ENCODE measurements at places on chromosomes 12 and 14.

DNA sequence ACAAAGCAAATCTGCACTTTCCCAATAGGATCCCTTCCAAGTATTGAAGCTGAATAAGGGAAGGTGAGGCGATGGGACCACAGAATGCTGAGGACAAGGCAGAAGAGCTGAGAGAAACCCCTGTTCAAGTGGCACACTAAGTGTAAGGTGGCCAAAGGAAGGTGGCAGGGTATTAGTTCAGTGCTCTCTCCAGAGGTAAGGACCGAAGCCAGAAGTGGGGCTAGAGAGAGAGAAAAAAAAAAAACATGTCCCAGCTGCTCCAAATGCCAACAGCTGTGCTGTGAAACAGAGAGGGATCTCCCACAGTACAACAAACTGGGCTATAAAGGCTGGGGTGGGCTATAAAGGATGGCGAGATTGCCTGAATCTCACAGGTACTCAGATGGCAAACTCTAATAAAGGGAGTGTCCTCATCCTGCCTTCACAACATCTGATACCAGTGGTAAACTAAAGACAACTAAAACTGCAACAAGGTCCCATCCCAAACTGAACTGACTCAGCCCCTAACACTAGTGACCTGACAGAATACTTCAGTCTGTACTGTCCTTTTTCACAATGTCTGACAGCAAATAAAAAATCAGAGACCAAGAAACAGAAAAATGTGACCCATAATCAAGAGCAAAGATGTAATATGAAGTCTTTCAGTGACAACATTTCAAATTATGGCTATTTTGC lies 47.9 kb downstream of the CDK17 start:
- no peak for DNase-seq

DNA sequence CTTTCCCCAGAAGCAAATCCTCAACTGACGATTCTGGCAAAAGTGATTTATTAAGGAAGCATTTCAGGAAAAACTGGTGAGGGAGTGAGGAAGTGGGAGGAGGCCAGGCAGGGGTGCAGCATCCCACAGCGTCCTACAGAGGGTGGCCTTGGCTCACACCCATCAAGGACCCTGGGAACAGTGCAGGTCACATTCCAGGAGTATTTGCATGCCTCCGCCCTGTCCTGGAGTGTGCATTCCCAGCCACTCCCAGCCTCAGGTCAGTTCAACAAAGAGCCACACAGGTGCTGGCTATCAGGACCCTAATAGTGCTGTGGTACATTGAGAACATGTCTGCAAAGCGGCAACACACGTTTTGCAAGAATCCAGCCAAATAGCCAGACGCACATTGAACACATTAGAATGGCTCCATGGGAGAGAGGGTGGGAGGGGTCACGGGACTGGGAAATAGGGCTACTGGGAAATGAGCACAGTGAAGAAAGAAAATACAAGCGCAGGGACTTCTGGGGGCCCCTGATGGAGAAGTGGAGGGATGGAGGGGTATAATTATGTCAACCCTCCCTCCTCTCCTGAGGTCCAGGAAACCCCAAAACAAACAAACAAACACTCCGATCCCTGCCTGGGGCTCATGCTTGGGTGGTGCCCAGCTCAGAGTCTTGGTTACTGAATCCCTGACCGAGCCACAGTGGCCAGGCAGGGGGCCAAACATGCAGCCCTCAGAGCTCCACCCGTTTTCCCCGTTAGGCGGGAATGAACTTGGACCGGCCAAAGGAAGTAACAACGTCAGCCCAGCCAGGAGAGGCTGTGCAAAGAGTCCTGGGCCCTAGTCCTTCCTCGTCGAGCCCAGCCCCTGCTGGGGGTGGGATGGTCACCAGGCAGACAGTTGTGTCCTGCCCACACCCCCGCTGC lies 36.5 kb downstream of the CMKLR1 start:
- DNase-seq: no peak

DNA sequence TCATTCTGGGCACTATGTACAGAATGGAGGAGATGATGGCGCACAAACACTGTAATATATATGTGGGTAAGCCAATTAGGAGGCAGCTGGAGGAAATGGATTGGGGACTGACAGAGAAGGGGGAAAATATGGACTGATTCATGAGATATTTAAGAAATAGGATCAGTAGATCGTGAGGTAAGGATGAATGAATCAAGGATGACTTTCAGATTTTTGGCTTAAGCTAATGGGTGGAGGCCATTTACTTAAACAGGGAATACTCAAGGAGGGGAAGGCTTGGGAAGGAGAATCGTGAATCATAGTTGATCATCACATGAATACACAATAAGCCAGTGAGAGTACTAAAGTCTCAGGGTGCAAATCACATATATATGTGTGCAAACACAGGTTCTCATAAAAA lies 11.2 kb upstream of the GNPNAT1 start:
- DNase-seq: no peak

- no peak for DNase-seq
These were observed 53.3 kb downstream of the IRAK3 start for GRCh38 chr12:66242311-66242710.

- DNase-seq: no peak
These were observed 24.3 kb downstream of the DDX24 start for GRCh38 chr14:94056579-94057308.

Data from HTR-8/SVneo (cell line).